ENCODE measurements at places on chromosomes 4 and X. TPM values are rescaled to one million over a fixed set of nuclear protein-coding genes. Genes with fewer than 3 reads are reported as not detected.
A peak's percentile ranks its signal among the peaks of the same experiment; 100 is the strongest.

GRCh38 chr4:26420438-26420837 lies 69.8 kb downstream of the CCKAR start:
- no peak for DNase-seq

DNA sequence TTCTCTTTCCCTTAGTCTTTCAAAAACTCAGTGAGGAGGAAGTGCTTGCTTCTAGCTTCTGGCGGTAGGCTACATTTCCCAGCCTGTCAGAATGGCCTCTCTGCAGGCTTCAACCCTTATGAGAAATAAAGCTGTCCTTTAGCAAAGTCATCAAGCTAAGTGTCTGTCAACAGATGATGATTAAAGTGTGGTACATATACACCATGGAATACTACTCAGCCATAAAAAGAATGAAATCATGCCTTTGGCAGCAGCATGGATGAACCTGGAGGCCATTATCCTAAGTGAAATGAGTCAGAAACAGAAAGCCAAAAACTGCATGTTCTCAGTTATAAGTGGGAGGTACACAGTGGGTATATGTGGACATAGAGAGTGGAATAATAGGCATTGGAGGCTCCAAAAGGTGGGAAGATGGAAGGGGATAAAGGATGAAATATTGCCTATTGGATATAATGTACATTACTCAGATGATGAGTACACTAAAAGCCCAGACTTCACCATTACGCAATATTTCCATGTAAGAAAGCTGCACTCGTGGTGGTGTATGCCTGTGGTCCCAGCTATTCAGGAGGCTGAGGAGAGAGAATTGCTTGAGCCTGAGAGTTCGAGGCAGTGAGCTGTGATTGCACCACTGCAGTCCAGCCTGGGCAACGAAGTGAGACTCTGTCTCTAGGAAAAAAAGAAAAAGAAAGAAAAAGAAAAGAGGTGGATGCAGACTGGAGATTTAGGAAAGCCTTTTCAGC lies 7.9 kb downstream of the TRIM2 start:
- DNase-seq, result no peak

DNA sequence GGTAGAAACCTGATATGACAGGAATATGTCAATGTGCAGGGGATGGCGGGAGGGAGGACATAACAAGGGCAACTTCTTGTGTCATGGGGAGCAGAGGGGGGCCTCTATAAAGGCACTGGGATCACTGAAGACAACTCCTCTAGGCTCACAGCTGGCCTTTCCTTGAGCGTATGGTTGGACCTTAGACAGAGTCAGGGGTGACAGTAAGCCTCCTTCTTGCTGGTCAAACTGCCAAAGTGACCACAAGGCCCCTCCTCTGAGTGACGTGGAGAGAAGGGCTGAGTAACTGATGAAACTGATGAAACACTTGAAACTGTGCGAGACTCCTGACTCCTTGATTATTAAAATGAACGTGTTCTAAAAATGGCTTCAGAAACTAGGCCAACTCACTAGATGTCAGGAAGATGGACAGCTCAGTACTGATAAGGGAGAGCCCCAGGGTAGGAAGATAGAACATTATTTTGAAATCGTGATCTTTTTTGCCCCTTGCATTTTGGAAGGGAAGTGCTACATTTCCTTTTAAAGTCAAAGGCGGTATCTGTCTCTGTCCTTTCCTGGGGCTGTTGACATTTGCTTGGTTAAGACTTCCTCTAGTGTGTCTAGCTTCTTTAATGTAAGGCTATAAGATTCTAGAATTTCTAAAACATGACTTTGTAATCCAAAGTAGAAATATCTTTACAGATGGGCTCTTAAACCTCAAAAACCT lies 1.6 kb downstream of the RAB33A start:
- DNase-seq, result peak; percentile 30

DNA sequence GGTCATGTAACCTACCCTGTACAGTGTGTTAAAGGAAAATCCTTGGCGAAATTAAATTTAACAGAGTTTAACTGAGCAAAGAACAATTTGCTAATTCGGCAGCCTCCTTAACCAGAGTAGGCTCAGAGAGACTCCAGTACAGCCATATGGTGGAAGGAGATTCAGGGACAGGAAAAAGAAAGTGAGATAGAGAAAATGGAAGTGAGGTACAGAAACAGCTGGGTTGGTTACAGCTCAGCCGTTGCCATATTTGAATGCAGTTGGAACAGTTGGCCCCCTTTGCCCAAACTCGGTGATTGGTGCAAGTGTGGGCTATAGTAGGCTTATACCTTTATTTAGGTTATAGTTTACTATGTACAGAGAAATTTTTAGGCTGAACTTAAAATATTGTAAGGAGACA lies 48.8 kb upstream of the GBA3 start:
- no peak for DNase-seq

DNA sequence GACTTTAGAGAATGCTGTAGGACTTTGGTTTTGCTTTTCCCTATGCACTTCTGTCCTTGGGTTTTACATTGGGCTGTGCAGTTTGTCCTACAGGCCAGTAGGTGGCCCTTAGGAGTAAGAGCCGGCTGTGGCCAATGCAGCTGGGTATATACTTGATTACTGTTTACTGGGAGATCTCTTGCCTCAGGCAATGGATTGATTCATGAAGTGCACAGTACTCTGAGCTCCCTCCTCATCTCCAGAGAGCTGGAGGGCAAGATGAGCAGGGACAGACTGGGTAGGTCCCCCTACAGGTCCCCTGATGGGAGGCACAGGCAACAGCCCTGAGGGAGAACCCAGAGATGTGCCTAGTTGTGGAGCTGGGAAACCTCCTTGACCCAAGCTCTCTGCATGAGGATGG lies 103.8 kb upstream of the QRFPR start:
- no peak for DNase-seq

DNA sequence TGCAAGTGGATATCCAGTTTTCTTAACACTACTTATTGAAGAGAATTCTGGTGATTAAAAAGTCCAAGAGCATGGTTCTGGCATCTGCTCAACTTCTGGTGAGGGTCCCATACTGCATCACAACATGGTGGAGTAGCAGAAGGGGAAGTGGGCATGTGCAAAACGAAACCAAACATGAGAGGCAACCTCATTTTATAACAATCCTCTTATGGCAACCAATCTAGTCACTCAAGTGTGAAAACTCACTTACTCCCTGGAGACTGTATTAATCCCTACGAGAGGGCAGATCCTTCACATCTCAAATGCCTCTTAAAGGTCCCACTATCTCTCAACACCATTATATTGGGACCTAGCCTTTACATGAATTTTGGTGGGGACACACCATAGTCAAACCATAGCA lies 55.4 kb upstream of the TRO start:
- no peak for DNase-seq

- no peak for DNase-seq
Measured at GRCh38 chr4:3790006-3790561, 23.9 kb downstream of the ADRA2C start.

DNA sequence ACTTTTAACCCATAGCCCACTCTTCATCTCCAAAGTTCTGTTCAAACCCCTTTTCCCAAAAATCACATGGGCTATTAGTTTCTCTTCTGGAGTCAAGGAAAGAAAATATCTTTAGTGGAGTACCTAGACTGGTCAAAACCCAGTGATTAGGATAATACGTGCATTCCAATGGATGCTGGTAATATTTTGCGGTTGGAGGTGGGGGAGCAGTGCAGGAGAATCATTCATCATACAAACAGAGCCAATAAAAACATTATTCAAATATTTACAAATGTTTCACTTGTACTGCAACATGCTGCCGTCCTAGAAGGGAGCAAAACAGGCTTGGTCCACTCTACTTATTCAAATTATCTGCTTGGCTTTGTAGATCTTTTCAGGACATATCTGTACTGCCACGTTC lies 57.2 kb upstream of the RAB9B start:
- DNase-seq, result no peak

DNA sequence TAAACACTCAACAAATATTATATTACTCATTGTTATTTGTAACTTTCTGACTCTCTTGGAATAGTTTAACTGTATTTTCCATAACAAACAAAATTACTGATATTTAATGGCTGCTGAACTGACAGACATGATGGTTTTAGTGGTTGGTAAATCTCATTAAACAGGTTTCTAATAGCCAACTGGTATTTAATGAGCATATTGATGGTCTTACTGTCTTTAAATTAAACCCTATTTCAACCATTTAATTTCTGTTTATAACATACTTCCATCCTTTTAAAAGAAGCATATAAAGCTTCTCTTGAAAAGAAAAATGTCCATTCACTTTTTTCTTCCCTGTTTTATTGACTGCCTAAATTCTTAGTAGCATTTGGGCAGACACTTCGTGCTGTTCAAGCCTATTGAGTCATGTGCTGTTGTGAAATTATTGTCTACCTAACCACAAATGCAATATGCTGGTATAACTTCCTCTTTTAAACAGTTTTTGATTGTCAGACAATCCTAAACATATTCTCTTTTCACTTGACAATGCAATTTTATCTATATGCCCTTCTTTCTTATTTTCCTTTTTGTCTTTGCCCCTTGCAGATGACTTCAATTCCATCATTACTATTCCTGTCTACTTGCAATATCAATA lies 163.9 kb upstream of the SLC7A11 start:
- no peak for DNase-seq

DNA sequence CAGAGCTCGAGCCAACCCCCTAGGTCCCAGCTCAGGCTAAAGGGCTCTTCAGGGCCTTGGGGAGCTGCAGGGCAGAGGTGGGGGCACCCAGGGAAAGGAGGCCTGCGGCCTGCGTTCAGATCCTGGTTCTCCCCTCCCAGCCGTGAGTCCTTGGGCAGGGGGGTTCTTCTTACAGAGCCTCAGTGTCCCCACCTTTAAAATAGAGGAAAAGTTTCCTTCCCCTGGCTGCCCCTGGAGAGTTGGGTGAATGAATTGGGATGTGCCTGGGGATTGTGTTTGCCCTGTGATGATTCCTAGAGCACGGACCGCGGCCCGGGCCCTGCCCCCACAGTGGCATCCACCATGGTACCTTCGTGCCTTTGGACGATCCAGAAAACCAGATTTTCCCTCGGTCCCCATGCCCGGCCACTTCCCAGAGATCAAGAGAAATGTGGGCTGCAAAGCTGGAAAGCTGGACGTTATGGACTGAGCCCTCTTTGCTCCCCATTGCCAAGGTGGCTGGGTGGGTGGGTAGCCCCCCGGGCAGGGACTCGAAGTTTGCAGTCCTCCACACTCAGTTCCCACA lies 11.4 kb downstream of the HTRA3 start:
- DNase-seq, result no peak

DNA sequence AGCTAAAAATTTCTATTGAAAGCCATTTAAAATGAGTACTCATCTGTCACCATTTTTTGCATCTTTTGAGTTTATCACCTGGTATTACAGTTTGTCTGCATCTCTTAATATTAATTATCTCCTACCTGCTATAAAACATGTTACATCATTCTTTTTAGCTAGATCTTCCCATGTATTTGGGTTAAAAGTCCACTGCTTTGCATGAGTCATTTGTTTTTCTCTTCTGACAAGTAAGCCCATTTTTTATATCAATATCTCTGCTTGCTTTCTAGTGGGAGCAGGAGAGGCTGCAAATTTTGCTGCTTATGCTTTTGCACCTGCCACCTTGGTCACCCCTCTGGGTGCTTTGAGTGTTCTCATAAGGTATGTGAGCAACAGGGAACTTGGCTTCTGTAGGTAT lies 16.1 kb downstream of the NIPAL1 start:
- no peak for DNase-seq

GRCh38 chr4:96312046-96312685 lies 472.3 kb downstream of the PDHA2 start:
- no peak for DNase-seq

GRCh38 chr4:151169223-151169622 lies 69.8 kb downstream of the RPS3A start:
- peak; percentile 43 for DNase-seq

- no peak for DNase-seq
Measured at GRCh38 chr4:55296096-55296495, 49.9 kb upstream of the SRD5A3 start.

- DNase-seq, result no peak
Measured at GRCh38 chr4:33422656-33423055, 2702.5 kb downstream of the PCDH7 start.

DNA sequence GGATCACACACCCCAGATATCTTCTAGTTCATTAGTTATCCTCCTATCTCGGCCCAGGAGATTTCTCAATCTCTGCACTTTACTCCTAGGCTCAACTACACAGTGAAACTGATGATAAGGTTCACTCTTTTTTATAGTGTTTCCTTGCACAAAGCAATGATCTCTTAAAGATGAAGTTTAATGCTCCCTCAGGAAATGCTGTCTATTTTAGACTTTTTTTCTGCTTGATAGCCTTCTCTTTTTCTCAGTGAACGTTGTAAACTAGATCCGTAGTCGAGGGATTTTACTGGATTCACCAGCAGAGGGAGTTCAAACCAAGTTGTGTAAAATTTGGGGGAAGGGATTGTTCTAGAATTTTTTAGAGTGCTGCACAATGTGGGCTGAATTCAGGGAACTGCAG lies 269.6 kb downstream of the GBA3 start:
- DNase-seq, result no peak

DNA sequence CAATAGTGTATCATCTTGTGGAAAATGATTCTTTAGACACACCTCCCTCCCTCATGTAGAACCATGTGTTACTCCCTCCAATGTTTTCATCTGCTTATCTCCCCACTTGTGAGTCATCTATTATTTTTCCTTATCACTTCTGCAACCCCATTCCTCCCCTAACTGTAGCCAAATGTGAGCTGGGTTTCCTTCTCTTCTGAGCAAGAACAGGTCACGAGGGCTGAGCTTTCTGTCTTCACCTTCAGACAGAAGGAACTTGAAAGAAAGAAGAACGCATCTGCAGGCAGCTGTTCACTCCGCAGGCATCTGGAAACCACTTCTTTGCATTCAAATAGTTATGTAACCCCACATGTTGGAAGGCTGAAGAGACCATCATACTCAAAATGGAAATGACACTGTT lies 1.8 kb downstream of the PPP1R2C start:
- no peak for DNase-seq

GRCh38 chrX:150935467-150935866 lies 37.0 kb upstream of the CD99L2 start:
- no peak for DNase-seq

DNA sequence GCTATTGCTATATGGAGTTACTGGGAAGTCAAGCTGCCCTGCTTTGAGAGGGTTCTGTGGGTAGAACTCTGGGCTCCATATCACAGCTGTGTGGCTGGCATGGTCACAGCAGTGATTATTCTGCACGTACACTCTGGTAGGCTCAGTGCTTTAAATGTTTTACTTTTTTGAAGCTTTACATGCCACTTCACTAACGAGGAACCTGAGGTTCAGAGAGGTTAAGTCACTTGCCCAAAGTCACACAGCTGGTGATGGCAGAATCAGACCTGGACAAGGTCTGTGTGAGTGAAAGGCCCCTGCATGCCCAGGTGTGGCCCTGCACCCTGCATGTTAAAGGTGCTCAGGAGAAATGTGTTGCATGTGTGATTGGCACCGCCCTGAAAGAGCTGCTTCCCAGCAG lies 24.5 kb downstream of the EVC start:
- no peak for DNase-seq

GRCh38 chr4:32562010-32562409 lies 1841.8 kb downstream of the PCDH7 start:
- no peak for DNase-seq

GRCh38 chr4:102868153-102868780 lies 525 bp upstream of the CISD2 start:
- no peak for DNase-seq

- no peak for DNase-seq
Measured at GRCh38 chr4:186537843-186538521, 17.4 kb downstream of the MTNR1A start.

- no peak for DNase-seq
Measured at GRCh38 chr4:51853027-51853682, 10.2 kb downstream of the DCUN1D4 start.

The OTC gene
- not detected for total RNA-seq

The CXCL3 gene
- not detected for total RNA-seq

The SMARCA5 gene
- 27.2 TPM for total RNA-seq

The SMIM31 gene
- total RNA-seq, result not detected

The RBM46 gene
- total RNA-seq, result not detected

The HERC5 gene
- 0.92 TPM for total RNA-seq

The GRSF1 gene
- 158 TPM for total RNA-seq

The THOC2 gene
- total RNA-seq, result 51.6 TPM
